ENCODE measurements at places on chromosomes 11 and 22. TPM values are rescaled to one million over a fixed set of nuclear protein-coding genes. Genes with fewer than 3 reads are reported as not detected.

The CLP1 gene
- 21.1 TPM for total RNA-seq

The GAS2 gene
- total RNA-seq = 4.5 TPM

The ADM2 gene
- 4.0 TPM for total RNA-seq

The MS4A4A gene
- total RNA-seq = not detected

The SPATA19 gene
- total RNA-seq = not detected

The SLC25A18 gene
- total RNA-seq = 14.3 TPM

- no peak overlapping the region for H3K27ac ChIP-seq
- H3K27me3 ChIP-seq = no peaks in the 10 kb centered on the region
- no peaks in the 10 kb centered on the region for H3K36me3 ChIP-seq
- H3K4me1 ChIP-seq = no peaks in the 10 kb centered on the region
- no peak overlapping the region for H3K4me3 ChIP-seq
Observed at GRCh38 chr11:118283756-118284350, 19.8 kb upstream of the MPZL2 start.

DNA sequence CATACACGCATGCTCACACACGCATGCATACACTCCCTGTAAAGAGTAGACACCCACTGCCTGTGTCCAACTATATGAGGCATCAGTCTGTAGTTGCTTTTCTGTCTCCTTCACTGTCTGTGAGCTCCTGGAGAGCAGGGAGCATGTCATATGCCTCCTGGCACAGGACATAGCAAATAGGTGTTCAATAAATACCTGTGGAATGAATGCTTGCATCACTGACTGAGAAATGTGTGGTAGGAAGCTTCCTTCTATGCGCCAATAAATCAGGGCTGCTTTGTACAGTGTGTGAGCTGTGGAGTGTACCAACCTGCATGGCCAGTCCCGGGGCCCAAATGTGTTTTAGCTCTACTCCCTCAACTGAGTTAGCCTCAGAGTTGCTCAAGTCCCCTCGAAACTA is 37.2 kb upstream of the NAV2 start:
- no peaks in the 10 kb centered on the region for H3K36me3 ChIP-seq
- H3K27me3 ChIP-seq = no peaks in the 10 kb centered on the region
- DNase-seq = no peak
- no peak overlapping the region for H3K4me3 ChIP-seq
- H3K4me1 ChIP-seq = peaks cover 18% of the 10 kb centered on the region
- H3K27ac ChIP-seq = no peak overlapping the region

GRCh38 chr11:113773092-113773415 is 438 bp downstream of the ZW10 start:
- H3K27ac ChIP-seq = peak overlapping the region; percentile 41
- H3K27me3 ChIP-seq = peaks cover 22% of the 10 kb centered on the region
- H3K4me1 ChIP-seq = no peaks in the 10 kb centered on the region
- DNase-seq = no peak
- H3K36me3 ChIP-seq = peaks cover 33% of the 10 kb centered on the region

DNA sequence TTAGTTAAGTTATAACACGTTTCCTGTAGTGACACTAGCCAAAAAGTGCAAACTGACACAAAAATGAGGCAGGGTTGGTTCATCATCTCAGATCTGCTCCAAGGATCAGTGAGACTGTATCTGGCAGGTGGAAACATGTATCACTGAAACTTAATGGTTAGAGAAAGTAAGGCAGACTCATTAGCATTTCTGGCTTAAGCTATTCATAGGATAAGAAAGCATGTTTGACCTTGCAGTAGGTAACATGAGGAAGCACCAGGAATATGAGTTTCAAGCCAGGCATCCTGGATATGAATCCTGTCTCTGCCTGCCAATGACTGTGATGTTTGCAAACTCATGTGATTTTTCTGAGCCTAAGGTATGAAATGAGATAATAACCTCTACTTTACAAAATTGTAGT is 732.1 kb downstream of the NELL1 start:
- H3K4me1 ChIP-seq = no peaks in the 10 kb centered on the region
- no peak for DNase-seq
- H3K4me3 ChIP-seq = no peak overlapping the region
- H3K36me3 ChIP-seq = no peaks in the 10 kb centered on the region
- H3K27ac ChIP-seq = no peak overlapping the region

GRCh38 chr22:49423125-49423650 is 404.5 kb downstream of the BRD1 start:
- no peak overlapping the region for H3K4me3 ChIP-seq
- H3K36me3 ChIP-seq = no peaks in the 10 kb centered on the region
- H3K27me3 ChIP-seq = no peaks in the 10 kb centered on the region
- no peak overlapping the region for H3K27ac ChIP-seq
- DNase-seq = no peak

DNA sequence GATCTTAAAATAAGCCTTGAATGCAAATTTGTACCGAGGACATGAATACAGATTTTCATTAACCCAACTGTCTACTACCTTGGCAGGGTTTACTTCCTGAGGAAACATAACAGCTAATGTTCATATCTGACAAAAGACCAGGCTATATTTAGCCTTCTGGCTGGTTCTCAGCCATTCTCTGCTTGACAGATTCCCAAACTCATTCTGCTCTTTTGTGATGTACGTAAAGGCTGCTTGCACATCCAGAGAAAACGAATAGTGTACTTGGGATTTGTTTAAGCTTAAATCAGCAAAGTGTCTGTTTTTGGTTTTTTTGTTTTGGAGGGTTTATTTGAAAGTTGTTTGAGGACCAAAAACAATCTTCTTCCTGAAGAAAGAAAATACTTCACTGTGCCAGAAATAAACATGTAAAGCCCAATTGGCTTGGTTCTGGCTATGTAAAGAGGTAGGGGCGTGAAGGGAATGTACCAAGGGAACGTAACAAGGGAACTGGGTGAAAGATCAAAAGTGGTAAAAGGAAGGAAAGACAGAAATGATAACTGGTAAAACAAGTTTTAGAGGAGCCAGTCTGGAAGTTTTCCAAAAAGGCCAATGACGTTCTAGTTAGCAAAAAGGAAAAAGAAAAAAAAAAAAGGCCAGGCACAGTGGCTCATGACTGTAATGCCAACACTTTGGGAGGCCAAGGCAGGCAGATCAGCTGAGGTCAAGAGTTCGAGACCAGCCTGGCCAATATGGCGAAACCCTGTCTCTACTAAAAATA is 21.4 kb upstream of the CRTAM start:
- no peak for DNase-seq
- no peaks in the 10 kb centered on the region for H3K4me1 ChIP-seq
- H3K27ac ChIP-seq = no peak overlapping the region
- H3K4me3 ChIP-seq = no peak overlapping the region
- no peaks in the 10 kb centered on the region for H3K36me3 ChIP-seq

DNA sequence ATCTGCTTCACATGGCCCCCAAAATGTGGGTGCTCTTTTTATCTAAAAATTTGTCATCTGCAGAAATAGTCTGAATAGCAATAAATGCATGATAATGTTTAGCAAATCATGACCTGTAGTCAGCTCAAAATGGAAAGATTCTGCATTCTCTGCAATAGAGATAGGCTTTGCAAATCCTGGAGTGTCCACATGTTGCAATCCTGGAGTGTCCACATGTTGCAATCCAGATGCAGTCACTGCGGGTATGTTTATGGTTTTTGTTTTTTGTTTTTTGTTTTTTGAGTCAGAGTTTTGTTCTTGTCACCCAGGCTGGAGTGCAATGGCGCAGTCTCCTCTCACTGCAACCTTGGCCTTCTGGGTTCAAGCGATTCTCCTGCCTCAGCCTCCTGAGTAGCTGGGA is 20.2 kb upstream of the LRRC32 start:
- no peaks in the 10 kb centered on the region for H3K27me3 ChIP-seq
- H3K4me1 ChIP-seq = no peaks in the 10 kb centered on the region

- DNase-seq = no peak
- H3K4me1 ChIP-seq = peaks cover 6% of the 10 kb centered on the region
- no peak overlapping the region for H3K27ac ChIP-seq
Observed at GRCh38 chr11:88178191-88178590, 2.9 kb upstream of the RAB38 start.

- no peaks in the 10 kb centered on the region for H3K36me3 ChIP-seq
- no peak overlapping the region for H3K4me3 ChIP-seq
- DNase-seq = no peak
Observed at GRCh38 chr11:61985869-61986268, 18.4 kb upstream of the FTH1 start.

DNA sequence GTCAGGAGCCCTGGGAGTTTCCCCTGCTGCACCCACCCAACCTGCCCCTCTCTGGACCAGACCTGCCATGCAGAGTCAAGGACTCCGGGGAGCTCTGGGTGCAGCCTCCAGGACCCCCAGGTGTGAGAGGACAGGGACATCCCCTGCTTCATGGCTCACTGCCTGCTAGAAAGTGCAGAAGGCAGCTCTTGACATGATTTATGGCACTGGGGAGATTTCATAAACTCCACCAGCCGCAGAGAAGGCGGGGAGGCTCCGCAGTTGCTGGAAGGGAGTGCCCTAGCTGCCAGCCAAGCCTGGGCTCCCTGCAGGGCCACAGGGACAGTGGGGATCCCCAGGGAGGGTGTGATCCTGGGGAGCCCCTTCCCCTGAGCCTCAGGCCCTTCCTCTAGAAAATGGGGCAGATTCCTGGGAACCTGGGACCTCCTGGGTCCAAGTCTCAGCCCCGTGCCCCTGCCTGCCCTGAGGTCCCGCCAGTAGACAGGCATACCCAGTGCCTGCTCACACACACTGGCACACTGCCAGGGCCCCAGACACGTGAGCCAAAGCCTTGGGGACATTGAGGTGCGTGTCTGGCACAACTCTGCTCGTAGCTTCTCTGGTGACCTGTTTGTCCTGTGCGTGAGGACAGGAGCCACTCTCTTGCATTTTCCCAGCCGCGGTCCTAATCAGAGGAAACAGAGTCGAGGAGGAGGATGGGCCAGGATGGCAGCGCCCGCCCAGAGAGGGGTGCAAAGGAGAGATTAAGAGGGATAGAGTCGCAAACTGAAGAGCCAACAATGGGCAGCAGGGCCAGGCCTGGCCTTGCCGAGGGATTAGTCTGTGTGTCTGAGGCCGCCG is 13.8 kb downstream of the CABP7 start:
- no peaks in the 10 kb centered on the region for H3K27me3 ChIP-seq
- no peak overlapping the region for H3K4me3 ChIP-seq
- H3K27ac ChIP-seq = peak overlapping the region; percentile 24
- no peaks in the 10 kb centered on the region for H3K4me1 ChIP-seq

DNA sequence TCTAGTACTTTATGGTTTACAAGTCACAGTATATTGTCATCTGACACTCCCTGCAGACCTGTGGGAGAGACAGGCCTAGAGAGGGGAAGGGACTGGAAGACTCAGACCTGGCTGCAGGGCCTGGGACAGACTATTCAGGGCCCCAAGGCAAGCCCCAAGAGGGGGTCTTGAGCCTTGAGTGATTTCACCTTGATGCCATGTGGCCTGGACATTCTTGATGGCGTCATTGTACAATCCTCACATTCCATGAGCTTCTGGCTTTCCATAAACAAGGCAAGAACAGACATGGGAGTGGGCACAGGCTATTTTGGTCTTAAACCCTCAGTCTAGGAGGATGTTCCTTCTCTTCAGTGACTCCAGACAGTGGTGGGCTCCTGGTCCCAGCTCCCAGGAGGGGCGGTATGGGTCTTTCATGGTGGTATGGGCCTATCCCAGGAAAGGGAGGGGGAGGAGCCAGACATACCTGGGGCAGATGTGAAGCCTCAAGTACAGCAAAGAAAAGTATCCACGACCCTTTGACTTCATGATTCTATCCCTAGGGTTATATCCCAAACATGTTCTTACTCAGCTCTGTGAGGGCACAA is 1.8 kb upstream of the TBC1D10A start:
- no peaks in the 10 kb centered on the region for H3K27me3 ChIP-seq
- peaks cover 26% of the 10 kb centered on the region for H3K36me3 ChIP-seq
- H3K27ac ChIP-seq = no peak overlapping the region
- H3K4me1 ChIP-seq = peaks cover 7% of the 10 kb centered on the region
- DNase-seq = peak; percentile 61

- no peaks in the 10 kb centered on the region for H3K27me3 ChIP-seq
- no peak overlapping the region for H3K4me3 ChIP-seq
- no peak overlapping the region for H3K27ac ChIP-seq
- H3K4me1 ChIP-seq = no peaks in the 10 kb centered on the region
- no peak for DNase-seq
Observed at GRCh38 chr11:64835616-64836447, 8.6 kb downstream of the CDC42BPG start.

DNA sequence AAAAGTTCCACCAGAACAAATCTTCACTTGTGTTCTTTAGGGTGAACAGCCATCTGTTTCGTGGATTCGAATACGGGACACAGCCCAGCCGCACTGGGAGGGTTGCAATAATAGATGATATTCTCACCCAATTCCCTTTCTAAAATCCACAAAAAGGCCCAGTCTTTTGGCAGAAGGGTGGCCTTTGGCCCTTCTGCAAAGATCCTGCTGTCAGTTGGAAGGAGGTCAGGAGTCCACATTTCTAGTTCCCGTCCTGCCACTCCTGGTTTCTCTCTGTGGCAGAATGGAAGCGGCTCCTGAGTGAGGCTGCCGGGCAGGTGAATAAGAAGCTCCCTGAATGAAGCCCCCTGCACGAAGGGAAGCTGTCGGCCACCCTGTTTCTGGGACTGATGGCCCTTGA is 11.2 kb upstream of the LINC01488 start:
- H3K27ac ChIP-seq = peak overlapping the region; percentile 95
- no peak for DNase-seq
- H3K4me1 ChIP-seq = no peaks in the 10 kb centered on the region
- H3K36me3 ChIP-seq = no peaks in the 10 kb centered on the region

GRCh38 chr11:58866788-58867187 is 22.3 kb upstream of the GLYATL2 start:
- H3K4me1 ChIP-seq = no peaks in the 10 kb centered on the region
- no peaks in the 10 kb centered on the region for H3K27me3 ChIP-seq
- no peak for DNase-seq

GRCh38 chr11:494761-495536 is 12.1 kb downstream of the RNH1 start:
- peaks cover 42% of the 10 kb centered on the region for H3K36me3 ChIP-seq
- H3K4me3 ChIP-seq = no peak overlapping the region
- H3K27me3 ChIP-seq = no peaks in the 10 kb centered on the region
- peak overlapping the region; percentile 41 for H3K27ac ChIP-seq
- H3K4me1 ChIP-seq = no peaks in the 10 kb centered on the region

- no peak overlapping the region for H3K4me3 ChIP-seq
- peaks cover 25% of the 10 kb centered on the region for H3K27me3 ChIP-seq
- H3K4me1 ChIP-seq = peaks cover 26% of the 10 kb centered on the region
- no peaks in the 10 kb centered on the region for H3K36me3 ChIP-seq
- no peak overlapping the region for H3K27ac ChIP-seq
Observed at GRCh38 chr11:113372309-113372708, 15.3 kb upstream of the ANKK1 start.

DNA sequence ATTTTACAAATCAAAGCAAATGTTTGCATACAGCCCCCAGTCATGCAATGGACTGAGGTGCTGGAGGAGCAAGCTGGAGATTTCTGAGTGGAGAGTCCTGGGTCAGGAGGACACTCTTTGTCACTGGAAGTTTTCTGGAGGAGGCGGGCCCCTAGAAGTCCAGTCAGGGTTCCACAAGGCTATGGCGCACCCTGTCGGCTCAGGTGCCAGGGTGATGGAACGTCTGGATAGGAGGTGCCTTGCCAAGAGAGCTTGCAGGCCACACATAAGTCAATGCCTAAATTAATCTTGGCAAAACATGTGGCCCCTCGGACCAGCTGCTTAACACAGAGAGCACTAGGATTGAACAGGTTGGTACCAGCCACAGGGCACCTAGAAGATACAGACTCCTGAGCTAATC is 174.7 kb upstream of the CADM1 start:
- DNase-seq = peak; percentile 92
- peaks cover 23% of the 10 kb centered on the region for H3K4me1 ChIP-seq
- H3K4me3 ChIP-seq = no peak overlapping the region
- H3K27me3 ChIP-seq = no peaks in the 10 kb centered on the region
